ENCODE measurements at places on chromosomes 6 and 20.

DNA sequence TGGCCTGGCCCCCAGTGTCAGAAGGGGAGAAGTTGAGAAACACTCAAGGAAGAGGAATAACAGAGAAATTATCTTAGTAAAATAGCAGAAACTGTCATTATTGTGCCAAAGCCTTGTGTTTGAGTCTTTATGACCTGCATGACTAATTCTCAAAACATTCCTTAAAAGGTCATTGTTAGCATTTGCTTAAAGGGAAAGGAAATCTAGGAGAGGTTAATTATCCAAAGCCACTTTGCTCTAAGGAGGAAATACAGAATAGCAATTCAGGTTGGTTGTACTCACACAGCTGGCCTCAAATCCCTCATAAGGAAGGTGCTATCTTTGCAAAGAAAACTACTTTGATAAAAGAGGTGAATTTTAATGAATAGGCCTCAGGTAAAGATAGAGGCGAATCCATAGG is 516.7 kb downstream of the CBLN4 start:
- no peak for DNase-seq

DNA sequence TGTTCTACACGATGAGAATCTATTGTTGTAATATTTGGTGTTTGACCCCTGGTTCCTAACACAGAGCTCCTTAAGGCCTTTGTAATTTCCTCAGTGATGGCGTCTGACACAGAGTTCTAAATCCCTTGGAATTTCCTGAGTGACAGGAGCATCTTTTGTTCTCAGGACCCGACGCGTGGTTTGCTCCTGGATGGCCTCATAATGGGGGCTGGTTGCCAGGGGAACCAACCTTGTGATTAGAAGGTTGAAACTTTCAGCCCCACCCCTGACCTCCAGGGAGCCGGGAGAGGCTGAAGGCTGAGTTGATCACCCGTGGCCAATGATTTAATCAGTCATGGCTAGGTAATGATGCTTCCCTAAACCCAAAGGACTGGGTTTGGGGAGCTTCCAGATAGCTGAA is 20.5 kb upstream of the ZNF133 start:
- DNase-seq, result no peak

DNA sequence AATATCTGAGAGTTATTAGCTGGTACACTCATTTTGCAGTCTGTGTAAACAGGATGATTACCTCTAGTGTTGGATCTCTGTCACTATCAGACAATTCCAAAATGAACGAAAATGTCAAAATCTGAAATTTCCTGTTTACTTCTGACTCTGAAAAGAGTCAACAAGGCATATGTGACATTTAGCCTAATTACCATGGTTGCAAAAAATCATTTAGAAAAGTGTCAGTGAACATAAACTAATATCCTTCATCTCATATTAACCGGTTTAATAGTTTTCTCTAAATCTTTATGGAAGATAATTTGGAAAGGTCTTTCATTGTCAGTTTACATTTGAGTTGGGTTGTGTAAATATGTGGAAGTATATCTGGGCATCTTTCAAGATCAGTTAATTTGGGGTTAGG is 431.8 kb upstream of the HSF2 start:
- DNase-seq, result no peak

- DNase-seq, result no peak
Measured at GRCh38 chr6:88177961-88178464, 11.9 kb upstream of the CNR1 start.

DNA sequence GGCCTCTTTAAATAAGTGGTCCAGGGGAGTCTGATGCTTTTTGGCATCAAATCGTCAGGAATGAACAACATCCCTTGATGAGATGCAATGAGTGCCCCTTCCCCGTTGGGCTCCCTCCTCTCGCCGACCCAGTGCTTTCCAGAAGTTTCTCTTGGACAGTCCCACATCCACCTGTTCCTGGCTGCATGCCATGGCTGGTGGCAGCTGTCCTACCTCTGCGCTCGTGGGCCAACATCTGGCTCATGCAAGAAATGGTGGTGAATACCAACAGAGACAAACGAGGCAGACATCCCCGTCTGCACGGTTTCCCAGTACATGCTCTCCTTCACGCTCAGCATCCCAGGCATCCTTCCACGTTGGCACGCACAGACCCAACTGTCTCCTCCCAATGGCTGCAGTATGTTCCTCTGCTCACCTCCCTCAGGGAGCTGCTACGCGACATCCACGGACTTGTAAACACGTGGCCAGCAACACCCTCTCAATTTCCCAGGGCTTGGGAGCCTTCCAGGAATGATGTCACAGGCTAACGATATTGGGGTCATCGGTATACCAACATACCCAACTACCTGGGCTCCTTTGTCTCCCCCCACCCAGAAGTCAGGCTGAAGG is 37.5 kb downstream of the PPP1R3G start:
- DNase-seq, result no peak

- DNase-seq, result no peak
Measured at GRCh38 chr6:135913785-135914184, 62.3 kb downstream of the PDE7B start.

GRCh38 chr20:45373353-45374100 is 4.6 kb downstream of the TP53TG5 start:
- DNase-seq, result peak; percentile 78

GRCh38 chr6:158785036-158785435 is 34.1 kb downstream of the EZR start:
- no peak for DNase-seq

DNA sequence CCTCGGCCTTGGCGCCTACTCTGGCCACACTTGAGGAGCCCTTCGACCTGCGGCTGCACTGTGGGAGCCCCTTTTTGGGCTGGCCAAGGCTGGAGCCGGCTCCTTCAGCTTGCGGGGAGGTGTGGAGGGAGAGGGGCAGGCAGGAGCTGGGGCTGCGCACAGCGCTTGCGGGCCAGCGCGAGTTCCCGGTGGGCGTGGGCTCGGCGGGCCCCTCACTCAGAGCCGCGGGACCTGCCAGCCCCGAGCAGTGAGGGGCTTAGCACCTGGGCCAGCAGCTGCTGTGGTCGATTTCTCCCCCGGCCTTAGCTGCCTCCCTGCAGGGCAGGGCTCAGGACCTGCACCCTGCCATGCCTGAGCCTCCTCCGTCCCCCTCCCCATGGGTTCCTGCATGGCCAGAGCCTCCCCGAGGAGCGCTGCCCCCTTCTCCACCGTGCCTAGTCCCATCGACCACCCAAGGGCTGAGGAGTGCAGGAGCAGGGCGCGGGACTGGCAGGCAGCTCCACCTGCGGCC is 136.8 kb downstream of the EPHA7 start:
- no peak for DNase-seq

GRCh38 chr20:62496568-62497218 is 20.9 kb upstream of the GATA5 start:
- DNase-seq, result no peak

DNA sequence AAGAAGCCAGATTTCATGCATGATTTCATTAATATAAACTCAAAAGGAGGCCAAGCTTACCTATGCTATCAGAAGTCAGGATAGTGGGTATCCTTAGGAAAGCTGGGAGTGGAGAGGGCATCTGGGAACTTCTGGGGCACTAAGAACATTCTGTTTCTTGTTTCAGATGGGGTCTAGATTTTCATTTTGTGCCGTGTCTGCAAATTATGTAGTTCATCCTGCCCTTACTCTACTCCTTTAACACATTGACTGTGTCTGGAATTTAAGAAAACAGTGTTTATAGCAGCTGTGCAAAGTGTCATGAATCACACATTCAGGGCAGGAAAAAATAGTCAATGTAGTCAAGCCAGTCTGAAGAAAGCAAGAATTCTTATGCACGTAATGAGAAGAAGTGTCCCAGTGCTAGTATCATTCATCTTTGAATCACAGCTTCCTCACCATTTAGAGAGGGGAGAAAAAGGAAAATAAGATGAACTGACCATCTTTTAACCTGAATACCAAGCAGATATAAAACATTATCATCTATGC is 11.6 kb upstream of the SPTLC3 start:
- DNase-seq, result no peak

- DNase-seq, result no peak
Measured at GRCh38 chr6:130162421-130162820, 60.3 kb downstream of the SAMD3 start.

GRCh38 chr6:132954936-132955335 is 140.6 kb downstream of the RPS12 start:
- no peak for DNase-seq

DNA sequence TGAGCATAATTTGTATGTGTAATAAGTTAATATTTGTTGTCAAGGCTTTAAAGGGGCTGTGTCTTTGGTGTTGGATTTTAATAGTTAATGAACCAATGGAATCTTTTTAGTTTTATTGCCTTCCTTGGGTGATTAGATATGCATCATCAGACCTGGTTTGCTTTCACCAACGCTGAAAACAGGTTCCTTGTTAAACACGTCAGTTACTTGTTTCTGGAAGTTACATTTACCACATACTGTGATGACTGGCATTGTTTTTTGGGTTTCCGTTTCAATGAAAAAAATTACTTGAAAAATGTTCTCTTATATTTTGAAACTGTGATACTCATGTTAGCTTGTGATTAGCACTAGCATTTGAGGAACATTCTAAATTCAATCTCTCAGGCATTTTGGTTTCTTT is 58.6 kb upstream of the RNF144B start:
- no peak for DNase-seq

GRCh38 chr20:20611167-20611566 is 101.3 kb downstream of the RALGAPA2 start:
- no peak for DNase-seq

GRCh38 chr6:87237804-87238203 is 82.4 kb downstream of the ZNF292 start:
- DNase-seq, result no peak

DNA sequence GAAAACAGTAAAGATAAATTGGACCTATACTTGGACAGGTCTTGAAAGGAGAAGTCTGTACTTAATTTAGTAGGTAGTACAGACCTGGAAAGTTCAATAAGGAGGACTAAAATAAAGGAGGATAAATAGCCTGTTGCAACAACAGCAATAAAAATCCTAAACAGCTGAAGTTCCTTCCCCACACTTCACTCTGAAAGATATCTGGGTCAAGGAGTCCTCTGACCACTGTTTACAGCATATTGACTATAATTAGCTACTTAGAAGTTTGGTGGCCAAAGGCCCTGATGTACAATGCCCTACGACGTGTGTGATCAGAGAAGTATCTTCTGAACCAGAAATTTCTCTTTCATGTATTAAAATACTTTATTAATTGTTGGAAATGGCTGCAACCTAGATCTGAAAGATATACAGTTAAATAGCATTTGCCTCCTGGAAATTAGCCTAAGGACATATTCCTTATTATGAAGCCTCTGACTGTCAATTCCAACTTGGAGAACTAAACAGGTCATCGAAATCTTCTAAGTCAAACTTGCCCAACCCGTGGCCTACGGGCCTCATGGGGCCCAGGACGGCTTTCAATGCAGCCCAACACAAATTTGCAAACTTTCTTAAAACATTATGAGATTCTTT is 82.8 kb downstream of the KIF13A start:
- DNase-seq, result no peak

GRCh38 chr6:149289192-149289781 is 28.2 kb upstream of the TAB2 start:
- DNase-seq, result no peak

DNA sequence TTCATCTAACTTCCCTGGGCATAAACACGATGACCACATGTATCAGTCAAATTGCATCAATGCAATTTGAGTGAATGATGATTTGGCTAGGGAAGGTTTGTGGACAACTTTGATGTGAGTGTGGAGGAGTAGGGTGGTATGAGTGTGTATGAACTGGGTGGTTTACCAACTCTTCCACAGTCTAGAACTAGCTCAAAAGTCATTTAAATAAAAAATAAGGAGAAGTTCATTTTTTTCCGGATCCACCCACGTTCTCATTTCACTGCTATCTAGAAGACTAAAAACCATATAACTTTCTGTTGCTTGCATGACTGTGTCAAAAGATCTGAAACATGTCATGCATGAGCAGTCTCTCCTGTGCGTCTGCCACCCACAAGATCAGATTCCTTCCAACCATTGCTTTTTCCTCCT is 23.6 kb downstream of the SLC35D3 start:
- no peak for DNase-seq

GRCh38 chr20:33466303-33466646 is 22.7 kb upstream of the SNTA1 start:
- DNase-seq, result no peak

DNA sequence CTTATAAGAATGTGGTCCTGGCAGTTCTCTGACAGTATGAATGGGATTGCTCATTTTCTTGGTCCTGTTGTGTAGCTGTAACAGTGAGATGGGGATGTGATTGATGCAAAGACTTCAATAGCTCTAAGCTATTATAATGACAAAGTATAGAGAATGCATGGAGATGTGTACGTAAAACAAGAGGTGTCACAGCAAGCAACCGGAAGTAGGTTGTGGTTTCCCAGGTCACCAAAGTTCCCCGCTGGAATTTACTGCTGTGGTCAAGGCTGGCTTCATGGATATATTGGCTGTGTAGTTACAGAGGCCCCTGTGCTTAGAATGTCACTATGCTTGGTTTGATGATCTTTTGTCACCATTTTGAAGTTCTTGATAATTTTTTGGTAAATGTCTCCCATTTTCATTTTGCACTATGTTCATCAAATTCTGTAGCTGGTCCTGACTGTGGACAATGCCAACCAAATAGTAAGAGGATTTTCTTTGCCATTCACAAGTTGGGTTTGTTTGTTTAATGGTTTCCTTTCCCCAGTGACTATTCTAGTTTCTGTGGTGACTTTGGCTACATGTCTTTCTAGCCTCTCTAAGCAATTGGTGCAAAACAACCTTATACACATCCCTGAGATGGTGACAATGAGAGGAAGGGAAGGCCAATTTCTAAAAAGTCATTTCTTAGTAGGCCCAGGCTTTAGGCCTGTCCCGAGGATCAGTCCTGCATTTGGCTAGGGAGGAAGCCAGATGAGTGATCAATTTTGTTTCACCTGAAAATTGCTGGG is 10.5 kb downstream of the DNAH8 start:
- no peak for DNase-seq

DNA sequence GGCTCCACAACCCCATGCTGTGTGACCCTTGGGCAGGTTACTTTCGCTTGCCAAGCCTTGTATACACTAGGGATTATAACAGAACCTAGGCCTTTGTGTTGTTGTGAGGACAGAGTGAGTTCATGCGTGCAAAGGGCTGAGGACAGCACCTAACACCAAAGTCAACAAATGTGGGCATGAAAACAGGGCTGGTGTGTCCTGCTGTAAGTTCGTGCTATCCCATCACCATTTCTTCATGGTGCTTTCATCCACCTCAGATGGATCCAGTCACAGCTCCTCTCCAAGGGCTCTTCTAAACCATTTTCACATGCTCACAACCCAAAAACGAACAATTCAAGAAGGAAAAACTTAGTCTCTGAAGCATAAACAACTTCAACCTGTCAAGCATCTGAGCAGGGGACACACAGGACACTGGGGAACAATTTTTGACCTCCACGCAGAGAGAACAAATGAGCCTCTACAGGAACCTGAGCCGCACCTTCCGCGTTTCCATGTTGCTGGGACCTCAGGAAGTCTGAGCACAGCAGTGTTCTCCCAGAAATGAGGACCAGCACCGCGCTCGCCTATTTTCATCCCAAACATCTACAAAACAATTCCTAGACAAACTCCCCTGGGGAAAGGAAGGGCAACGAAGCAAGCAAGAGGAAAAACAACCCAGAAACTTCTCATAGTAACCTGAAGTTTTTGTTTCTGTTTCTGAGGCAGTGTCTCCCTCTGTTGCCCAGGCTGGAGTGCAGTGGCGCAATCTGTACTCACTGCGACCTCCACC is 3.1 kb downstream of the LRP11 start:
- DNase-seq, result no peak
